Stimulated activated CD4-positive, alpha-beta T cell treated with anti-CD3 and anti-CD28 coated beads, Interleukin-1b, Interleukin-23, amount 100 ng/mL, for 48 hours (primary cell): ENCODE measurements at places on chromosomes 16 and 17.

- no peak for DNase-seq
Observed at GRCh38 chr17:39405436-39405835, 4.0 kb upstream of the FBXL20 start.

GRCh38 chr16:58128711-58129096, 477 bp downstream of the CFAP20 start:
- no peak for DNase-seq

DNA sequence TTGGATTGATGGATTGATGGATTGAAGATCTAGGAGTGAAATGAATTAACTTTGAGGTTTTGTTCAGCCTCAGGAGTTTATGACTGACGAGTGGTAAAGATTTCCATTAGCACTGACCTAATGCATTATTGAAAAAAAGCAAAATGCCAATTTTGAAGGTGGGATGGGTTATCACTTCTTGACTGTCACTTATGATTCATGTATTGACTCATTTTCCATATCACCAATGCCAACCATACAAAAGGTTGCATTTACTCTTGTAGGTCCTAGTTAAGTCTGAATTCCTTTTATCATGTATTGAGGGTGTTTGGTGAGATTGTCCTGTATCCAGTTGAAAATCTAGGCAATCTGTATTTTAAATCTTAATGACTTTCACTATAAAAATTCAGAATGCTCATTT, 57.6 kb downstream of the KNOP1 start:
- DNase-seq, result no peak

- no peak for DNase-seq
Observed at GRCh38 chr16:89912627-89913026, 6.0 kb upstream of the MC1R start.

GRCh38 chr16:77111056-77111565, 79.9 kb upstream of the MON1B start:
- no peak for DNase-seq

DNA sequence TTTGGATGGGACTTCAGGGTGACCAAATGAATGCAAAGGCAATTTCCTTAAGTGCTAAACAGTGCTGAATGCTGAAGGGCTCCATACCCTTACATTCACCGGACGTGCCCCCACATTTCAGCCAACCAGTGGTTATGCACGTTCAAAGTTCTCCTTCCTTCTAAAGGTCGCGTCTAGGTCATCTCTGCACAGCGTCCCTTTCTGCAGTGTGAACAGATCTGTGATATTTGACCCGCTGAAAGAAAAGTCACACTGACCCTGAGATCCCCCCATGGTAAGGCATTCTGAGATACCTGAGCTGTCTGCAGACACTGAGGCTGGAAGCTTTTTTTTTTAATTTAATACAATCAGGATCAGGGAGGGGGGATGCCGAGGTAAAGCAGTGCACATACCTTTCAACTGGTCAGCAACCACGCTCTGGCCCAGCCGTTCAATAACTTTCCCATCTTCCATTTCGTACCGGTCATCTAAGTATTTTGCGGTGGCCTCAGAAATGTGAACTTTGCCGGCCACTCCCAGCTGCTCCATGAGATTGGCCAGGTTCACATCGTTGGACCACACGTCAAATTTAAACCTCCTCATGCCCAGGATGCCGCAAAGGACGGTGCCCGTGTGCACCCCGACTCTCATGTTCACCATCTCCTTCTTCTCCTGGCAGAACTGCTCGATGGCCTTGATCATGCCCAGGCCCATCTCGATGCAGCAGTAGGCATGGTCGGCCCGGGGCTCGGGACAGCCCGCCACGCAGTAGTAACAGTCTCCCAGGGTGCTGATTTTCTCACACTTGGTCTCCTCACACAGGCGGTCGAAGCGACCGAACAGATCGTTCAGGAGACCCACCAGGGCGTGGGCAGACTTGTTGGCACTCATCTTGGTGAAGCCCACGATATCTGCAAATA, 2.6 kb downstream of the ADCY9 start:
- no peak for DNase-seq

GRCh38 chr17:47318197-47318918, 5.4 kb upstream of the EFCAB13 start:
- DNase-seq, result no peak

DNA sequence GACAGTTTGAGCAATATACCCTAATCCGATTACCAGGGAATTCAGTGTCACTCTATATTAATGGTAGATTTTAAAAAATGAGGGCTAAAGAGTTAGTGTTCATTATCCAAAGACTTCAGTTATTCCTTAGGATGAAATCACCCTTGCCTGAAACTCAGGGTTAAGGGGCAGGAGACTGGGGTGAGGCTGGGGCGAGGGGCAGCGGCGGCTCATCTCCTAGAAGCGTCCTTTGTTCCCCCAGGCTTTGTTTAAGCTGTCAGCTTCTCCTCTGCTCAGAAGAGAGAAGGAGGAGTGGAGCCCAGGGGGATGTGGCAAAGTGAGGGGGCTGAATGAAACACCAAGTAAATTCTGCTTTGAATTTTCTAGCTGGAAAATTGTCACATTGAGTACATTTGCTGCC, 117.7 kb upstream of the ELAC2 start:
- DNase-seq, result no peak

DNA sequence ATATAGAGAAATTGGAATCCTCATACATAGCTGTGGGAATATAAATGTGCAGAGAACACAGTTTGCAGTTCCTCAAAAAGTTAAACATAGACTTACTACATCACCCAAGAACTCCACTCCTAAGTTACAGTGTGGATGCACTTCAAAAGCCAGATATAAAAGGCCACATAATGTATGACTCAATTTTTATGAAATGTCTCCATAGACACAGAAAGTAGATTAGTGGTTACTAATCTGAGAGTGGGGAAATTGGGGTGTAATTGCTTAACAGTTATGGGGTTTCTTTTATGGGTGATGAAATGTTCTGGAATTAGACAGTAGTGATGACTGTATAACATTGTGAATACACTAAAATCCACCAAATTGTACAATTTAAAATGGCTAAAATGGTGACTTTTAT, 60.9 kb downstream of the CACNG1 start:
- DNase-seq, result no peak

- DNase-seq, result no peak
Observed at GRCh38 chr17:60065867-60066266, 12.9 kb downstream of the HEATR6 start.

DNA sequence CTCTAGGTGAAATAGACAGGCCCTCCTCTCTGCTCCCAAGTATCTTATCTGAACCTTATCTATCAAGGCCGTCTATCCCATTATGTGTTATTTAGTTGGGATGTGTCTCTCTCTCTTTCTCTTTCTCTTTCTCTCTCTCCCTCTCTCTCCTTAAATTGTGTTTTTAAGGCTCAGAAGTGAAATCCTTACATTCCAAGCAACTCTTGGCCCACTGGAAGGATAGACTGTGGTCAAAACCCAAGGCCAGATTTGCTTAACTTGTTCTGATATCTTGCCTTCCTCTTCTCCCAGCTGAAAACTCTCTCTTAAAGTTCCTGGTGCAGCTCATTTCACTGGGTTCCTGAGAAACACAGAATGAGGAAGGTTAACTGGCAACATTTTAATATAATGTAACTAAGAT, 14.7 kb downstream of the CDRT4 start:
- no peak for DNase-seq
